ENCODE measurements at places on chromosomes 2 and 18.

DNA sequence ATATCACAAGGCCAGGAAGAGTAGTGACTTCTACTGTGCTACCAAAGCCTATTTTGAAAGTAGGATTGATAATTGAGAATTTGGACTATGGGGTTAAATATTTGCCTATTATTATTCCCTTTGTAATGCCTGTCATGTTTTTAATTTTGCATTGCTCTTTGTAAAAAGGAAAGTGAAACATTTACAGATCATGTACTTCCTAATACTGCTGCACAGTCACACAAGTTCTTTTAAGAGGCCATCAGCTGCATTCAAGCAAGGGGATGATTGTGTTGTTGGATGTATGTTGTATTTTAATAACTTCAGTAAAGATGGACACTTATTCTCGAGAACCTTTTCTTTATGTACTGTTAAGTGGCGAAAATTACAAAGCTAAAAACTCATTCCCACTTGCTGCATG is 70.1 kb downstream of the PLEKHA3 start:
- H3K27ac ChIP-seq: no peak overlapping the region
- H3K36me3 ChIP-seq: no peaks in the 10 kb centered on the region
- H3K27me3 ChIP-seq: no peaks in the 10 kb centered on the region
- no peaks in the 10 kb centered on the region for H3K4me1 ChIP-seq
- no peak overlapping the region for H3K4me3 ChIP-seq

DNA sequence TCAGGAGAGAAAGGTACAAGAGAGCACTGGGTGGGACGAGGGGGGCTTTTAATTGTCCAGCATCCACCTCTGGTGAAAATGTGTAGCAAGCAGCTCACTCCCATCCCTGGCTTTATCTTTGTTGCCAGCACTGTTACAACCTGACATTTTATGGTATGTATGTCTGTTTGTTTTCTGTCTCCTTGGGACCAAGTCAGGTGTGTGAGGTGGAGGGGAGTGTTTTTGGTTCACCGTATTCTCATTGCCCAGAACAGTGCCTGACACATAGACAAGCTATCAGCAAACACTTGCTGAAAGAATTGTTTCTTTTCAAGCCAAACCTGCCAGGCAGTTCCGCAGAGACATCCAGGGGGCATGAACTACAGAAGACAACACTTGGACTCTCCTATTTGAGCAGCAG is 24.7 kb downstream of the TGFA start:
- H3K27me3 ChIP-seq: no peaks in the 10 kb centered on the region
- no peak for DNase-seq
- no peaks in the 10 kb centered on the region for H3K4me1 ChIP-seq
- no peak overlapping the region for H3K27ac ChIP-seq

DNA sequence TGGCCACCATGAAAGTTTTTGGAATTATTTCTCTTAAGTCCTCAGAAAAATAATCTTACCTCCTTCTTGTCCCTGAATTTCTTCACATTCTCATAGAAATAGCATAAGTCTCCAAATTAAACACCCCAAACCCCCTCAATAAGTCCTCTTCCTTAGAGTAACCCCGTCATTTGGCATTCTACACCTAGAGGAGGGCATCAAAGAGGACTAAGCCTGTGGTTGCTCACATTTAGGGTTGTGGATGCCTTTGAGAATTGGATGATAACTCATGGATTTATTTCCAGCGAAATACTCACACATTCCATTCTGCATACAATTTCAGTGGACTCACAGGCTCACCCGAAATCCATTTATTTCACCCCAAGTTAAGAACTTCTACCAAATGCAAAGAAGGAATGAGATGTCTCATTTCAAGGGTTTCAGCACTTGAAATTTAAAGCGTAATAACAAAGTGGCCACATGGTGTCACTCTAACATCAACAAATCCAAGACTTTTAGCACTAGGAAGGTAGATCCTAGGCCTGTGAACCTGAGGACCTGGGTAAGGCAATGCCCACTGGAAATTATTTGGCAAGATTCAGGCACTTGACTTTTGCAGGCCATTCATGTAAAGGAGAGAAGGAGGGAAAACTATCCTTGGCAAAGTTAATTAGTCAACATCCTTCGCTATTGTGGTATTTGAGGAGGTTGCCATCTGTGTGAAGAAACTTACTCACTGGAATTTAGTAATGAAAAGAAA is 24.6 kb downstream of the DYTN start:
- no peaks in the 10 kb centered on the region for H3K27me3 ChIP-seq
- DNase-seq: no peak
- H3K36me3 ChIP-seq: no peaks in the 10 kb centered on the region
- H3K4me3 ChIP-seq: no peak overlapping the region

- peaks cover 9% of the 10 kb centered on the region for H3K4me1 ChIP-seq
- DNase-seq: no peak
- no peak overlapping the region for H3K27ac ChIP-seq
- H3K27me3 ChIP-seq: no peaks in the 10 kb centered on the region
- no peak overlapping the region for H3K4me3 ChIP-seq
Observed at GRCh38 chr2:145304501-145304900, 784.6 kb upstream of the ZEB2 start.

DNA sequence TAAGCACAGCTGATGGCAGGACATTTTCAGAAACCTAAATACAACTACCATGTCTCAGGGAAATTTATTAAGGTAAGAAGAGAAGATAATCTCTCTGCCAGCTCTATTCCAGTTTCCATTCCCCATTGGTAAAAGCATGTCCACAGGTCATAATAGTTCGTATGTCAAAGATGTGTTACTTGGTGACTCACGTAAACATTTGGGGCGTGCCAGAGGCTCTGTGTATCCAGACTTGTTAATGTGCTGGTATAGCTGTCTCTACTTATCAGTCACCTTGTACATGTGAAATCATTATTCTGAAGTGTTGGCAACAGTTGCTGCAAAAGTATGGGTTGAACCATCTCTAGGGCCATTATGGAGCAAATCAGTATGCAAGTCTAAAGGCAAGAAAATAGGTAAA is 1345.1 kb downstream of the SUCLG1 start:
- no peak for DNase-seq
- H3K4me1 ChIP-seq: no peaks in the 10 kb centered on the region
- no peak overlapping the region for H3K4me3 ChIP-seq
- H3K27ac ChIP-seq: no peak overlapping the region

- H3K27ac ChIP-seq: no peak overlapping the region
- H3K27me3 ChIP-seq: no peaks in the 10 kb centered on the region
- H3K4me1 ChIP-seq: no peaks in the 10 kb centered on the region
Observed at GRCh38 chr18:55152801-55153200, 193.5 kb upstream of the CCDC68 start.

- no peak overlapping the region for H3K27ac ChIP-seq
- H3K27me3 ChIP-seq: no peaks in the 10 kb centered on the region
- DNase-seq: no peak
- no peak overlapping the region for H3K4me3 ChIP-seq
- no peaks in the 10 kb centered on the region for H3K4me1 ChIP-seq
Observed at GRCh38 chr2:178404368-178404767, 46.6 kb downstream of the PRKRA start.

DNA sequence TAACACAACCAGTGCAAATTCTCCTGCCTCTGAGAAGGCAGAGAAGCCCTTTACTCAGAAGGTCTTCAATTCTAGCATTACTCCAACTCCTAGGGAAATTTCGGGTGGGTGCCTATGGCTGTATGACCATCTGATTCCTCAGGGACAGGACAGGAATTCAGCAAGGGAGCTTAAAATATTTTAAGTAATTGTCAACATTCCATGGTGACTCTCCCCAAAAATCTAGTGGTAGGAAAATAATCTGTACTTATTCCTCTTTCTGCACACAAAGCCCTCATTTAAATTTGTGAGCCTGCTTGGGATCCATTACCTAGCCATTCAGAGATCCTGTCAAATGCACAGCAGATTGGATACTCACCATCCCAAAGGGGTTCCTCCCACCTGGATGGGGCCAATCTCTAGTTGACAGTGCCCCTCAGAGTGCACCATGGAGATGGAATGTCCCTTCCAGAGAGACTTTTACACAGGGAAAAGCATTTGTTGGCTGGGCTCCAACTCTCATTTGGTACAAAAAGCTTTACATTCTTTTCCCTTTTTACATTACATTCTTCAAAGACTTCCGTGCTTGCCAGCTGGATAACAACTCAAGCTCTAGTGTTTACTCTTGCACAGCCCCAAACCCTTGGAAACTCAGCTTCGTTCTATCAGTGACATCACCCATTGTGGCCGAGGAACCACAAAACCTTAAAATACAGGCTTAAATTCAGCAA is 3.1 kb upstream of the TMEM150A start:
- peaks cover 86% of the 10 kb centered on the region for H3K4me1 ChIP-seq
- DNase-seq: no peak
- peaks cover 36% of the 10 kb centered on the region for H3K36me3 ChIP-seq
- no peaks in the 10 kb centered on the region for H3K27me3 ChIP-seq
- no peak overlapping the region for H3K4me3 ChIP-seq

GRCh38 chr2:121976926-121977325 is 221.5 kb downstream of the TSN start:
- no peaks in the 10 kb centered on the region for H3K4me1 ChIP-seq
- no peak overlapping the region for H3K4me3 ChIP-seq
- H3K27me3 ChIP-seq: no peaks in the 10 kb centered on the region
- no peak overlapping the region for H3K27ac ChIP-seq

DNA sequence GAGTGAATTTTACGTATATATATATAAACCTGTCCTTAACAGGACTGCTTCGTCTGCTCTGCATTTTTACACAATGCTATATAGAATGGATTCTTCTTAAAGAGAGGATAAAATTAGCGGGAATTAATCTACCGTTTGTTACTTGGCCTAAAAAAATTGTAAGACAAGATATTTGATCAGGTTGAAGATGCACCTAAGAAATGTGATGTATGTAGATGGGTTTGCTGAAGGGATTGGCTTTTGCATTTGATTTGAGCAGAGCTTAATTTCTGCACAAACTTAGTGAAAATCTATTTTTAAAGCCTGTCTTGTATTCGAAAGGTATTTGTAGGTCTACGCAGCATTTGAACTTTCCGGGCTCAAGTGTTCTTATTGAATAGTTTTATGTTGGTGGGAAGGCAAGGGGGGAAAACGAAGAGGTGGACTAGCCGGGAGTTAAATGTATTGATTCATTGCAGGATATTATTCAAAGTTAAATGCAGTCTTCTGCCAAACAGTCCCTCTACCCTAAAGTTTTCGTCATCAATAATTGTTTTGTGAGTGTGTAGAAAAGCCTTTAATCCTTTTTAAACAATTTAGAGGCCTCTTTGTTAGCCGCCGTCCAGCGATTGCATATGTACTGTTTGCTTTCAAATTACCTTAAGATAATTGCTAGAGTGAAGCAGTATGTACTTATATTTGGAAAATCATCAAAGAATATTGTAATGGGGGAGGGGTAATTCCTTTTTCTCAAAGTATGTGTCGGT is 1.2 kb downstream of the PPP1CB start:
- H3K4me1 ChIP-seq: no peaks in the 10 kb centered on the region
- peak overlapping the region; percentile 100 for H3K27ac ChIP-seq
- DNase-seq: no peak
- peak overlapping the region; percentile 86 for H3K4me3 ChIP-seq
- H3K27me3 ChIP-seq: no peaks in the 10 kb centered on the region

GRCh38 chr2:134412639-134412999 is 158.7 kb downstream of the MGAT5 start:
- no peaks in the 10 kb centered on the region for H3K36me3 ChIP-seq
- H3K4me1 ChIP-seq: peaks cover 21% of the 10 kb centered on the region
- no peak for DNase-seq
- H3K27me3 ChIP-seq: no peaks in the 10 kb centered on the region
- no peak overlapping the region for H3K27ac ChIP-seq

DNA sequence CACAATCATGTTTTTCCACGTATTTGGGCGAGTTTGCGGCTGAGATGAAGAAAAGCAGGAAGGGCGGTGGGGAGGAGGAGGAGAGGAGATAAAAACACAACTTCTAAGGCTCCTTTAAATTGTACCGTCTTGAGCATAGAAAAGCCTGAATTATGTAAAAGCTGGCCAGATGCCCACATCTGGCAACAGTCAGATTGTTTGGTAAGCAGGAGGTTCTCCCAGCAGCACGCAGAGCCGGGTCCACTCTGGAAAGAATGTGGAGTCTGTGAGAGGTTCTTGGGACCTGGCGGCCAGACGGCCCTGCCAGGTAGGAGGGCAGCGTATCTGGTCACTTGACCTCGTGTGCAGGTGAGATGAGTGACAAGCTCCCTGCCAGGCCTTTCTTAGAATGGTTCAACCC is 215.3 kb upstream of the APCDD1 start:
- no peaks in the 10 kb centered on the region for H3K36me3 ChIP-seq
- H3K27ac ChIP-seq: no peak overlapping the region
- H3K4me3 ChIP-seq: no peak overlapping the region

GRCh38 chr2:9663008-9663879 is 32.4 kb upstream of the YWHAQ start:
- H3K4me1 ChIP-seq: no peaks in the 10 kb centered on the region
- no peak overlapping the region for H3K27ac ChIP-seq
- H3K27me3 ChIP-seq: no peaks in the 10 kb centered on the region

DNA sequence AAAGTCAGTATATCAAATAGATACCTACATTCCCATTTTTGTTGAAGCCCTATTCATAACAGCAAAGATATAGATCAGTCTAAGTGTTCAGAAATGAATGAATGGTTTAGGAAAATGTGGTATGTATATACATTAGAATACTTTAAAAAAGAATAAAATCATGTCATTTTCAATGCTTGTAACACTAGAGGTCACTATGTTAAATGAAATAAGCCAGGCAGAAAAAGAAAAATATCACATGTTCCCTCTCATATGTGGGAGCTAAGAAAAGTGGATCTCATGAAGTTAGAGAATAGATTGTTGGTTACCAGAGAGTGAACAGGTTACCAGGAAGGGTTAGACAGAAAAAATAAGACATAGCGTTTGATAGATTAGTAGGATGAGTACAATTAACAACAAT is 1111.0 kb upstream of the SLC39A10 start:
- H3K27ac ChIP-seq: no peak overlapping the region
- DNase-seq: no peak
- H3K4me3 ChIP-seq: no peak overlapping the region
- no peaks in the 10 kb centered on the region for H3K36me3 ChIP-seq
- H3K4me1 ChIP-seq: no peaks in the 10 kb centered on the region
- H3K27me3 ChIP-seq: no peaks in the 10 kb centered on the region

- H3K27ac ChIP-seq: no peak overlapping the region
- no peak for DNase-seq
- H3K27me3 ChIP-seq: no peaks in the 10 kb centered on the region
- H3K36me3 ChIP-seq: no peaks in the 10 kb centered on the region
Observed at GRCh38 chr2:64979744-64980143, 9.5 kb upstream of the SLC1A4 start.

DNA sequence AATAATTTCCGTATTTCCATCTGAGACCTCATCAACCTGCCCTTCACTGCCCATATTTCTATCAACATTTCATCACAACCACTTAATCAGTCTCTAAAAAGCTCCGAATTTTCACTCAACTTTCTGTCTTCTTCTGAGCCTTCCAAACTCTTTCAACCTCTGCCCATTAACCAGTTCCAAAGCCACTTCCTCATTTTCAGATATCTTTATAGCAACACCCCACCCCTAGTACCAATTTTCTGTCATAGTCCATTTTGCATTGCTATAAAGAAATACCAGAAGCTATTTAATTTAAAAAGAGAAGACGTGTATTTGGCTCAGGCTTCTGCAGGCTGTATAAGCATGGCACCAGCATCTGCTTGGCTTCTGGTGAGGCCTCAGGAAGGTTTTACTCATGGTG is 107.0 kb downstream of the PTGR3 start:
- no peaks in the 10 kb centered on the region for H3K27me3 ChIP-seq
- H3K4me1 ChIP-seq: no peaks in the 10 kb centered on the region
- no peak overlapping the region for H3K27ac ChIP-seq
- DNase-seq: no peak
- H3K4me3 ChIP-seq: no peak overlapping the region

Data from tibial nerve (tissue), 4 donors.